ENCODE measurements at places on chromosomes 2 and 18.

DNA sequence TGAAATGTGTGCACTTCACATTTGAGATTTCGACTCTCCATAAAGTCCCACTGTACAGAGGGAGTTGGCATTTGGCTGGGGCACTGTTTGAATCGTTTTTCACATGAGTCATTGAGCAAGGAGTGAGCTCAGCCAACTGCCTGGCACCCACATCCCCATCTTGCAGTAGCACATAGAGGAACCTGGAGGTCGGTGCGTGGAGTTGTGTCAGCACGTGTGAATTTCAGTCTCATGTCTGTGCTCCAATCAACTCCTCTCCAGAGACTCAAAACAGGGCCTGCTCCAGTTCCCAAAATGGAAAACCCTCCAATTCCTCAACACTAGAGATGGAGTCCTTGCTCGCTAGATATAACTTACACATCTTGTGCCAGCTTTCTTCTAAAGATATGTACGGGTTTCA, 126.8 kb upstream of the CAPN13 start:
- no peak for DNase-seq

DNA sequence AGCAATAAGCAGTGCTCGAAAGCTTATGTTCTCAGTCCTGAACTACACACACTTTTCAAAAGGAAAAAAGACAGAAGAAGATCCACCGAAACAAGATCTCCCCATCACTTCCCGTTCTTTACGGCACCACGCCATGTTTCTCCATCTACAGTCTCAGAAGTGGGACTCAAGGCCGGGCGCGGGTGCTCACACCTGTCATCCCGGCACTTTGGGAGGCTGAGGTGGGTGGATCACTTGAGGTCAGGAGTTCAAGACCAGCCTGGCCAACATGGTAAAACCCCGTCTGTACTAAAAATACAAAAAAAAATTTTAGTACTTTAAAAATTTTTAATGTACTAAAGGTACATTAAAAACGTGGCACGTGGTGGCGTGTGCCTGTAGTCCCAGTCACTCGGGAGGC, 31.2 kb downstream of the ZNF516 start:
- no peak for DNase-seq

GRCh38 chr2:138716183-138716582, 64.0 kb downstream of the NXPH2 start:
- no peak for DNase-seq

DNA sequence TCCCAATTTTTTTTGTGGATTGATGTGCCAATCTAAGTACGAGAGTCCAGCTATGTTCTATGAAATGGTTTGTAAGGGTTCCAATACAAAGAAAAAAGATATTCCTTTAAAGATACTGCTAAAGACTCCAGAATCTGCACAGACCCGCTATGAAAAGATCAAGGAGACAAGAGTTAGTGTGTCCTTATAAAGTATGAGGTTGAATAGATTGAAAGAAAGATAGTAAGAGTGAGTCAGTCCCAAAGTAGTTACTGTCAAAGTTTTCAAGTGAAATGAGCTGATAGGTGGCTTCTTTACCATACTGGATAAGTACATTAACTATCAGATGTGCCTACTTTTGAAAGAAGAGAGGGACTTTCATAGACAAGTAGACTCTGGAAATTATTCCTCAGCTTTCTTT, 17.9 kb upstream of the EHBP1 start:
- no peak for DNase-seq

GRCh38 chr18:36302676-36303075, 5.2 kb downstream of the FHOD3 start:
- DNase-seq = no peak

DNA sequence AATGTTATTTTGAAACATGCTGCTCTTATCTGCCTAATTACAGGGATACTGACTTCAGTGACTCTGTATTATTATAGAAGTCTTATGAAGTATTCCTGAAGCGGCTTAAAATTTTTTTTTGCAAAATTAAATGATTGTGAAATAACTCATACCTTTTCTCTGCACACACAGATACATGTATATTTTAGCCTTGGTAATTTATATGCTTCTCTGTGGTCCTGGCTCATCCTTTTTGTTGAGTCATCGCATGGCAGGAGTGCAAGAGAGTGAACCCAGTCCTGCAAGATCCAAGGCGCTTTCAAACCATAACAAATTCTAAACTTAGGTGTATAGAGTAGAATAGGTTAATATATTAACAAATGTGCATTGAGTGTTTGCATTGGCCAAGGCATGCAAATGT, 8.6 kb downstream of the CCNT2 start:
- no peak for DNase-seq

DNA sequence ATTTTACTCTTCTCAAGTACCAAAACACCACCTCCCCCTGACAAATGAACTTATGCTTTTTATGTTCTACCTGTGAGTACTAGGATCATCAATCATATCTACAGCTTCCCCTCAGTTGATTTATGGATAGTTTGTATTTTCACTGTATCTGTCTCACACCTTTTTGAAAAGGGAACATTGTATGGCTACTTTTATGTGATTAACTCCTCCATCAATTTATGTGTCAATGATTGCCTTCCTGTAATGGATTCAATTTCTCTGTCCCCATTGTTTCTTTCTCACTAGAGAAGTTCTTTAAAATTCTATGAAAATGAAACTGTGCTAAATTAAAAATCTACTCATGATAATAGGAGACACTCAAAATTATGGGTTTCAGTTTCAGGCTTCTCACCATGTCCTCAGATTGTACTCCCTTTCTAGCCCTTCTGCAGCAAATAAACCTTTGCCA, 935.0 kb downstream of the TRIB2 start:
- no peak for DNase-seq

DNA sequence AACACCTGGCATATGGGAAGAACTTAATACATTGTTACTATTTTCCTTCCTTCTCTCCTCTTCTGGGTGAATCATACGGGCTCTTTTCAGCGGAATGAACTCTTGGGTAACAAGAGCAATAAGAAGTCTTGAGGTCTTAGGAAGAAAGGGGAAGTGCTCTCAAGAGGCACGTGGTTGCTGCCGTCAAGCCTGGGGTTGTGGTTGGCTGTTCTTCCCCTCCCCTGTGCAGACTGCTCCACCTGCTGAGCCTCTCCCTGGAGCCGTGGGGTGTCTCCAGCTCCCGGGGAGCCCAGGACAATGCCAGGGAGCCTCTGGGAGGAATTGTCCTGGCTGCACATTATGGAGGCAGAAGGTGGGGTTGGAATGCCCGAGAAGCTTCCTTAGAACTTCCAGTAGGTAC, 19.4 kb downstream of the TOGARAM2 start:
- DNase-seq = no peak

DNA sequence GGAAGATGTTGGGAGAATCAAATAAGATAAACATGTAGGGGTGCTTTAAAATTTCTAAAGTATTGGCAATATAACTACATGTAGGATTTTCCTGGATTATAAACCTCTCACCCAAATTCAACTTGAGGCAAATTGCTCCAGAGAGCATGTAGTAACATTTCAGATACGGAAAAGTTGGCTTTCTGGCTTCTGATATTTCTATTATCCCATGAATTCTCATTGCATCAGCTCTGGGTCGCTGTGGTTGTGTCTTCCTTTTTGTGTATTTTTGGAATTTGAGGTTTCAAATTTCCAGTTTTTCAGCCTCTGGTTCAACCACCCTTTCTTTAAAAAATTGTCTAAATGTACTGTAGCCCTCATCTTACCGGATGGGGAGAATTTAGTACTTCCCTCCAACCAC, 32.3 kb downstream of the TGIF1 start:
- DNase-seq = no peak

GRCh38 chr18:10081492-10081891, 167.7 kb downstream of the VAPA start:
- DNase-seq = no peak

DNA sequence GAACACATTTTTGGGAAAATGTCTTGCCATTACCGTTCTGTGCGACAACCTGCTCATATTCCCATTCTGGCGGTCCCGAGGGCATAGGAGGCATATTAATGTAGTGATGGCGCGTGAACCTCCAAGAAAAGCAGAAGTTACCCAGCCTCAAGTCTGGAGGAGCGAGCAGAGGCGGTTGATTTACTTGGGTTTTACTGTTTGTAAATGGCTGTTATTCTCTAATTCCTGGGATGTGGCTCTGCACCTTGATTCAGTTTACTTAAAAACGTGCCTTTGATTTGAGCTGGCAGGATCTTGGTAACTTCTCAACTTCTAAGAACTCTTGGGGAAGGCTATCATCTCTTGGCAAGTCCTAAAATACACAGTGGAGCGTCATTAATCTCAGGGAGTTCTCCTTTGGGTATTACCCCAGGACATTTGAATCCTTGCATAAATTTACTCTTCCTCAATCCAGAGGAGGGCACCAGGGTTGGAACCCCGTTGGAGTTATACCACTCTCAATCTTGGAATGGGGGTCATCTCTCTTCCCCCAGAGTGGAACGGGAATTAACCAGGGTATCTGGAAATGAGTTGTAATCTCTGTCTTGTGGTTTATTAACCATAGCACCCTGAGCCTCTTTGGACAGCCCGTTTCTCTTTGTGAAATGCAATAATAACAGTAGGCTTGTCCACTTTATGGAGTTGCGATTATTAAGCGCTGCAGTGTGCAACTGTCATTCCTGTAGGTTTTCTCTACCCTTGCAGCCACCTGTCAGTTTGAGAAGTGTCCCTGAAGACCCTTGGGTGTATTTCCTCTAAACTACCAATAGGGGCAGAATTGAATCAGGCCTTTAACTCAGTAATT, 2.1 kb downstream of the HK2 start:
- DNase-seq = no peak

GRCh38 chr2:199663157-199663556, 187.8 kb downstream of the FTCDNL1 start:
- DNase-seq = no peak

DNA sequence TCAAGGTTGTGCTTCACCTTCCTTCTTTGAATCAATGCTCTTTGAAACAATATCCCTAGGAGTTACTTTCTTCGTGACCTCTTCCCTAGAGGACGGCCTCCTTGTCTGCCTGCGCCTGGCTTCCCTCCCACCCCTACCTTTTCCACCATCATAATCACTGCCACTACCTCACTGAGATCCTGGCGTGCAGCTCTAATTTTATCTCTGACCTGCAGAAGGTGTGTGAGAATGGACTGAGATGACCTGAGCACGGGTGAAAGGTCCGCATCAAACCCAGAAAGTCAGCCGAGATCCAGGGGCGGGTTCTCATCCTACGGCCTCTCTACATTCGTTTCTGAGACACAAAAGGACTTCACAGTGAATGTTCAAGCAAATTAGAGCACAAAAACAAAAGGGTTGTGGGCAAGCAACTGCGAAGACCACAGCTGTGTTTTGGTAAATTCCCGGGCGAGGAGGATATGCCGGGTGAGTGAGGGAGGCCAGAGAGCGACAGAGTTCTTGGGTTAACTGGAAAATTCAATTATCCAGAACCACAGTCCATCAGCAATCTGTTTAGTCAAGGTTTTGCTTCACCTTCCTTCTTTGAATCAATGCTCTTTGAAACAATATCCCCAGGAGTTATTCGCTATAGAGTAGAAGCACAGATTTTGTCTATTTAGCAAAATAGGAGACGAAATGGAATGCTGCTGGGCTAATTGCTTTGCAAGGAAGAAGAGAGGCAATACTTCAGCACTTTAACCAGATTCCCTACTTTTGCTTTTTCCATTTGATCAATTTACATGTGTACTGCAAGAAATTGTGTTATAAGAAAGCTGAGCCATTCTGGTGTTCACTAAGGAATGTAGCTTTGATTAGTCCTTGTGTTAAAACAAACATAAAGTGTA, 212.6 kb downstream of the ACKR3 start:
- no peak for DNase-seq

DNA sequence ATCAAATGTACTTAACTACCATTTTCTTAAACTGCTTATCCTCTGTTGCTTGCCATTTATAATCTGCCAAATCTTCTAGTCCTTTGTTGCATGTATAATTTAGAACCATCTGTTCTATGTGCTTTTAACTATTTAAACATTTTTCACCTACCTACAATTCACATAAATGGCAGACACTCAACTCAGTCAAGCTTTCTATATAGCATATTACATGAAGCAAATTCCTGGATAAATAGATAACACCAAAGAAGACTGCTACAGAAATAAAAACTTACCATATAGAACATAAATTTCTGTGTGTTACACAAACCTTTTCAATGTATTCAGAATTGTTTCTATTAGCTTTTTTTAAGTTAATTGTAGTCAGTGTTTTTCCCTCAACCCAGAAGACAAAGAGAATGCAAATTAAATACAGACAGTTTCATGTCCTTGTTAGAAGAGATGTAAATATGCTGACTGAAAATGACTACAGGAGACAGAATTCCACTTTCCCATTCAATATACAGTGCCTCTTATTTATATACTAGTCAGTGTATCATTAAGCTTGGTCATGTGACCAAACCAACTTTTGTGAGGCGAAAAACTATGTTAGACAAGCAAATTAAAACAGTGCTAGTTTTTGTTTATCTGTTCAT, 2.6 kb downstream of the BAZ2B start:
- no peak for DNase-seq

DNA sequence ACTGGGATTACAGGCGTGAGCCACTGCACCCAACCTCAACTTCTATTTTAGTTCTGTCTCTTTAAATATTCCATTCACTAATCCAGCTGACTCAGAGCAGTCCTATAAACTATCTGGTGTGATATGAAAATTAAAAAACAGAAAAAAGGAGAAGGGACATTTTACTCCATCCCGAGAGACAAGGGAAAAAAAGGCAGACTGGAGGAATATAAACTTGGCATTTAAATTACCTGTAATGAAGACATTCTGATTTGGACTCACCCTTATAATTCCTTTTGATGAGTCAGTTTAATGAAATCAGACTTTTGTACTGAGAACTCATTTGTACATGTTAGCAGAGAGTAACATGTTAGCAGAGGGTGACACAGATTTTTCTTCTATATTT, 74.8 kb upstream of the RIOK3 start:
- DNase-seq = no peak

GRCh38 chr2:127658146-127658545, 12.2 kb downstream of the GPR17 start:
- DNase-seq = no peak

- DNase-seq = no peak
These were observed 745 bp upstream of the BZW1 start for GRCh38 chr2:200810998-200811332.

DNA sequence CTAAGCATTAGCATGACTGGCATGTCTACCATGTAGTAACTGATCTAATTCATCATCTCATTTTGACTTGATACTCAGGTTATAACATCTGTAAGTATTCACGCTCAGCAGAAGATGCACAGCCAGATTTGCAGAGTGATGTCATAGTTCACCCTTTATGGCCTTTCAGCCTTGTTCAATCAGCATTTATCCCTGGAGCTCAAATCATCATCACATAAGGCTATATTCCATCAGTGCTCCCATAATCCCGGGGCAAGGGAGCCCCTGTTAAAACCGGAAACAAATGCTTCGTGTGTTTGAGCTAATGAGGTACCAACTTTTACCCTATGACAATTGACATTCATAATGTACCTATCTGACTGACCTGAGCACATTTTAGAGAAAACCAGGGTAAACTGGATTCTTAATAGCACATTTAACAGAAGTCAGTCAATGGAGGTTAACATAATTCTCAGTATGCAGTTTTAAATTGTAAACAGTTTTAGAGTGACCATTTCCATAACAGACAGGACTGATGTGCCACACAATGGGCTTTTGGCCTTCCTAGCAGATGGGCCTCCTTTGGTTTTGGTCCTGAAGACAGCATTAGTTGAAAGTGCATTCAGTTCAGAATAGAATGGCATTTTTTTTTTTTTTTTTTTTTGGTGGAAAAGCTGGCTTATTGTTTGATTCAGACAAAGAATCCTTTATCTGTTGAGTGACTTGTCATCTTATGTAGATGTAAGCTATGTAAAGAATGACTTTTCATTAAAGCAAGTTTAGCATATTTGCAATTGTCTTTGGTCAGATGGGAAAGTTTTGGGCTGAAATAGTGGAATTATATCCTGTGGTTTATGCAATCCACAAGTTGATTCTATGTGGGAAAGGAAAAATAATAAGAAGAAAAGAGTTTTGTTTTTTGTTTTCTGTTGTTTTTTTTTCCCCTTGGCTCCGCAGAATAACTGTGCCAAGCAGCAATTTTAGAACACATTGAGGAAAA, 866.0 kb upstream of the ACVR2A start:
- DNase-seq = no peak

Measured in activated CD4-positive, alpha-beta T cell treated with anti-CD3 and anti-CD28 coated beads for 24 hours (primary cell).